ENCODE measurements at places on chromosomes 7 and 10. TPM values are rescaled to one million over a fixed set of nuclear protein-coding genes. Genes with fewer than 3 reads are reported as not detected.
A peak's percentile ranks its signal among the peaks of the same experiment; 100 is the strongest.

GRCh38 chr7:5441840-5442503 lies 18.3 kb upstream of the TNRC18 start:
- peak; percentile 28 for DNase-seq

DNA sequence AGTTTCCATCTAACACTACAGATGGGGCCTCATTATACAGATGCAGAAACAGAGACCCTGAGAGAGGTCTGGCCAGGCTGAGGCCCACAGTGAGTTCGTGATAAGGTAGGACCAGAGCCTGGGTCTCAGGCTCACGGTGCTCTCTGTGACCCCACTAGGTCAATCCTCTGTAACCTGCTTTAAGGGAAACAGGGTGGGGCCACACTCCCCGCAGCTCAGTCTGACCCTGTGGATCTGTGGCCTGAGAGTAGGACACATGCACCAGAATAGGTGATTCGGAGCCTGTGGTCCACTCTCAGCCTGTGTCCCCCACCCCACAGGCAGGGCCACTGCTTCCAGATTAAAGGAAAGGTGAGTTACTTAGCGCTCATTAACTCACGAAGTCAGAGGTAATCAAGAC lies 137.8 kb upstream of the FAM20C start:
- no peak for DNase-seq

GRCh38 chr10:99534939-99535763 lies 2.4 kb downstream of the NKX2-3 start:
- peak; percentile 41 for DNase-seq

GRCh38 chr10:49357910-49358309 lies 38.0 kb downstream of the DRGX start:
- DNase-seq, result no peak

DNA sequence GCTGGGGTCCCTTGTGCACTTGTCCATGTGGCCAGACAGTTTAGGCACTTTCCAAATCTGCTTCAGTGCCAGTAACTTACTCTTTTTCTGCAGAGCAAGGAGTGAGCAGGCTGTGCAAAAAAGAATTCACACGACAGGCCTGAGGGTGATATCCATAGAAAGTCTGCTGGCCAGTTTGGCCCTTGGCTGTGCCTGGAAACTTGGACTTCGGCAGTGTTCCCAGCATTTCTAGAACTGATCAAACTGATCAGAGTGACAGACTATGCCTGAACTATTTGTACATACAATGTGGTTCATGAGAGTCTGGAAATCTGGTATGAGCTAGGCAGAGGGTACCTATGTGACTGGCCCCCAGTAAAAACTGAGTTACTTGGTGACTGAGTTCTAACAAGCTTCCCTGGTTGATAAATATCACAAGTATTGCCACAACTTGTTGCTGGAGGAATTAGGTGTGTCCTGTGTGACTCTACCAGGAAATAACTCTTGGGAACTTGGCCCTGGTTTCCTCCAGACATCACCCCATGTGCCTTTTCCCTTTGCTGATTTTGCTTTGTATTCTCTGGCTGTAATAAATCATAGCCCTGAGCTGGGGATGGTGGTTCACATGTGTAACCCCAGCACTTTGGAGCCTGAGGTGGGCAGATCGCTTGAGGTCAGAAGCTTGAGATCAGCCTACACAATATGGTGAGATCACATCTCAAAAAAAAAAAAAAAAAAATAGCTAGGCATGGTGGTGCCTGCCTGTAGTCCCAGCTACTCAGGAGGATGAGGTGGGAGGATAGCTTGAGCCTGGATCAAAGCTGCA lies 3.3 kb upstream of the DENND10 start:
- peak; percentile 37 for DNase-seq

DNA sequence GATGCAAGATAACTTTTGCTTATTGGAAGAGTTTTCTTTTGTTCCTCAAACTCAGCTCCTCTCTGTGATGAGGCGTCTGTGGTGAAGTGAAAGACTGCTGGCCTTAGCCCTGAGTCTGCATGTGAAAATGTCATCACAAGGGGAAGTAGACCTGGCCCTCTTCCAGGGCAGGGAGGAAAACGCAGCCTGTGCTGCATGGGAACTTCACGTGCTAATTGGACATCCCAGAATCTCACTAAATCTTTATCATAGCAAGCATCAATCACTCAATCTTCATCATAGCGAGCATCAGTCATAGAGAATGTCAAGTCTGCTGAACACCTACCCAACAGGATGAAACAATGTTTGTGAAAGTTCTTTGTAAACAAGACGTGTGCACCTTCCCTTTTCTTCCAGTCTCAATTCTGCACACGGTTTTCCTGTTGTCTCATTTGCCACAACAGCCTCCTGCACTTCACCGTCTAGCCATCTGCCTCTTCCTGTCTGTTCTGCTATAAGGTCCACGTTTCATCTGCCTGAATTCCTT lies 314.6 kb downstream of the FRMD4A start:
- DNase-seq, result peak; percentile 81

GRCh38 chr7:92052684-92053083 lies 81.6 kb downstream of the CYP51A1 start:
- no peak for DNase-seq

The ADCYAP1R1 gene
- under 0.01 TPM for total RNA-seq

The ICA1 gene
- total RNA-seq, result 28.4 TPM

The MYL10 gene
- not detected for total RNA-seq

Measured in lung microvascular endothelial cell (primary cell).